ENCODE measurements at places on chromosomes 16 and 17.
A peak's percentile ranks its signal among the peaks of the same experiment; 100 is the strongest.

DNA sequence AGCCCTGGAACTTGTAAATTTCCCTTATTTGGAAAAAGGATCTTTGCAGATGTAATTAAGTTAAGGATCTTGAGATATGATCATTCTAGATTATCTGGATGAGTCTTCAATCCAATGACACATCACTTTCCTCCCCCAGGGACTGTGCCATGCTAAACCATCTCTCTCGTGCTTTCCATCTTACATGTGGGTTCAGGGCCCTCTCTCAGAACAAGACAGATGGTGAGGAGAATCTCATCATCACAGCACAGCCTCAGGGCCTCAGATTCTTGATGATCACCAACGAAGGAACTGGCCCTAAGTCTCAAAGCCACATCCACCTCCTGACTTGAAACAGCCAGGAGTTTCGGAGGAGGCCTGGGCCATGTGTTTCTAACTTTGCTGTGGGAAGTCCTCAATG lies 78.7 kb downstream of the LITAF start:
- no peaks in the 10 kb centered on the region for H3K4me1 ChIP-seq
- H3K27me3 ChIP-seq: no peaks in the 10 kb centered on the region
- no peak overlapping the region for H3K4me3 ChIP-seq
- no peak for DNase-seq
- H3K36me3 ChIP-seq: no peaks in the 10 kb centered on the region

- peaks cover 11% of the 10 kb centered on the region for H3K36me3 ChIP-seq
- DNase-seq: no peak
- H3K4me1 ChIP-seq: peaks cover 12% of the 10 kb centered on the region
- no peaks in the 10 kb centered on the region for H3K27me3 ChIP-seq
- no peak overlapping the region for H3K4me3 ChIP-seq
Measured at GRCh38 chr16:67043420-67043819, 14.5 kb downstream of the CBFB start.

GRCh38 chr17:70208080-70208794 lies 38.9 kb downstream of the KCNJ2 start:
- no peak overlapping the region for H3K4me3 ChIP-seq
- no peak for DNase-seq
- no peaks in the 10 kb centered on the region for H3K36me3 ChIP-seq
- no peaks in the 10 kb centered on the region for H3K27me3 ChIP-seq

DNA sequence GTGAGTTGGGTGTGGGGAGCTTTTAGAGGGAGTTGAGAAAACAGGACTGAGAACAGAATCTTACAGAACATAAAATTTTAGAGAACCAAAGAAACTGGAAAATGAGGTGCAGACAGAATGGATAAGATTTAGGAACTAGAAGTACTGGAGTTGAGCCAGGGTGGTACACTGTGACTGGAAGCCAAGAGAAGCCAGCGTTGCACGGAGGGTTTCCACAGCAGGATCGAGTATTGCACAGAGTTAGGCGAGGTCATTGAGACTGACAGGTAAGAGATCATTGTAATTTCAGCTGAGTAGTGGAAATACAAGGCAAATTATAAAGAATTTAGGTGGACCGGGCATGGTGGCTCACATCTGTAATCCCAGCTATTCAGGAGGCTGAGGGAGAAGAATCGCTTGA lies 6.6 kb downstream of the GSDMA start:
- no peaks in the 10 kb centered on the region for H3K4me1 ChIP-seq
- no peak for DNase-seq
- no peak overlapping the region for H3K4me3 ChIP-seq

DNA sequence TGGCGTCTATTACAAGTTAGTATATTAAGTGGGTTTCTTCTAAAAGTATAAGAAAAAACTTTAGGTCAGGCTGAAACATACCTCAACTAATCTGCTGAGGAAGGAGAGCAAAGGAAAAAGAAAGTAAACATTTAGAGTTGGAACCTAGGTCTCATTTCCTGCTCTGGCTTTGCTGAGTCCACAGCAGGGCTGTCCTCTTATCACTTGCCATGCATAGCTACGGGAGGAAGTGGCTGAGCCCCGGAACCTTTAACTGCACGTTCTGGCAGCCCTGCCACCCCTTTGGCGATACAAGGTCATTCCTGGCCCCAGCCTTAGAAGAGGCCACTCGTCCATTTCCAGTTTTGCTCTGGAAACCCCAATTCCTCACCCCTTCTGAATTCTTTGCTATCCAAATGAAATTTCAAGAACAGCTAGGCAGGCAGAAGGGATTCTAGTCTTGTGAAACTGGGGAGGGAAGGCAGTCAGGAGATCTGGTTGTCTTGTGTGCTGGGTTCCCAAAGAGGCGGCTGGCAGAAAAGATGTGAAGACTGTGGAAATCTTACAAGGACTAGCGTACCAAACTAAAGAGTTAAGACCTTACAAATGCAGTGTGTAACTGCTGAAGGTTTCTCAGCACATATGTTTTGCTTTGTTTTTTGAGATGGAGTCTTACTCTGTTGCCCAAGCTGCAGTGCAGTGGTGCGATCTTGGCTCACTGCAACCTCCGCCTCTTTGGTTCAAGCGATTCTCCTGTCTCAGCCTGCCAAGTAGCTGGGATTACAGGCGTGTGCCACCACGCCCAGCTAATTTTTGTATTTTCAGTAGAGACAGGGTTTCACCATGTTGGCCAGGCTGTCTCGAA lies 19.1 kb downstream of the WIPI1 start:
- H3K4me1 ChIP-seq: peaks cover 9% of the 10 kb centered on the region
- peak overlapping the region; percentile 39 for H3K27ac ChIP-seq
- peaks cover 39% of the 10 kb centered on the region for H3K36me3 ChIP-seq
- H3K27me3 ChIP-seq: no peaks in the 10 kb centered on the region
- H3K4me3 ChIP-seq: no peak overlapping the region

DNA sequence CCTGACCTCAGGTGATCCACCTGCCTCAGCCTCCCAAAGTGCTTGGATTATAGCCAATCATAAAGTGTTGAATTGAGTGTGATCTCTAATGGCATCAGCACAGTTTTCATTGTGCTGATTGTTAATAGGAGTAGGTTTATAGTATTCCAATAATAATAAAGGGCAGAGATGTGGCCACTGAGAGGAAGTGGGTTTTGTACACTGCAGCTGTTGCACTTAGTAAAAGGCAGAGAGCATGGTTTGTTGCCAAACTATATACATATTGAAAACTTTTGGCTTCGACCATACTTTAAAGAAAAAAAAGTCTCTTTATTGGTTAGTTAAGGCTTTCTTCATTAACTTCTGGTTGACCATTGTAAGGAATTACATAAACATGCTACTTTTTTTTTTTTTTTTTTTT lies 185.9 kb downstream of the CDK5R1 start:
- H3K27ac ChIP-seq: no peak overlapping the region
- no peaks in the 10 kb centered on the region for H3K27me3 ChIP-seq
- H3K4me3 ChIP-seq: no peak overlapping the region
- H3K4me1 ChIP-seq: no peaks in the 10 kb centered on the region

GRCh38 chr17:13642188-13642587 lies 40.5 kb upstream of the HS3ST3A1 start:
- no peak overlapping the region for H3K4me3 ChIP-seq
- H3K36me3 ChIP-seq: no peaks in the 10 kb centered on the region
- peaks cover 9% of the 10 kb centered on the region for H3K4me1 ChIP-seq
- no peak for DNase-seq
- no peaks in the 10 kb centered on the region for H3K27me3 ChIP-seq

DNA sequence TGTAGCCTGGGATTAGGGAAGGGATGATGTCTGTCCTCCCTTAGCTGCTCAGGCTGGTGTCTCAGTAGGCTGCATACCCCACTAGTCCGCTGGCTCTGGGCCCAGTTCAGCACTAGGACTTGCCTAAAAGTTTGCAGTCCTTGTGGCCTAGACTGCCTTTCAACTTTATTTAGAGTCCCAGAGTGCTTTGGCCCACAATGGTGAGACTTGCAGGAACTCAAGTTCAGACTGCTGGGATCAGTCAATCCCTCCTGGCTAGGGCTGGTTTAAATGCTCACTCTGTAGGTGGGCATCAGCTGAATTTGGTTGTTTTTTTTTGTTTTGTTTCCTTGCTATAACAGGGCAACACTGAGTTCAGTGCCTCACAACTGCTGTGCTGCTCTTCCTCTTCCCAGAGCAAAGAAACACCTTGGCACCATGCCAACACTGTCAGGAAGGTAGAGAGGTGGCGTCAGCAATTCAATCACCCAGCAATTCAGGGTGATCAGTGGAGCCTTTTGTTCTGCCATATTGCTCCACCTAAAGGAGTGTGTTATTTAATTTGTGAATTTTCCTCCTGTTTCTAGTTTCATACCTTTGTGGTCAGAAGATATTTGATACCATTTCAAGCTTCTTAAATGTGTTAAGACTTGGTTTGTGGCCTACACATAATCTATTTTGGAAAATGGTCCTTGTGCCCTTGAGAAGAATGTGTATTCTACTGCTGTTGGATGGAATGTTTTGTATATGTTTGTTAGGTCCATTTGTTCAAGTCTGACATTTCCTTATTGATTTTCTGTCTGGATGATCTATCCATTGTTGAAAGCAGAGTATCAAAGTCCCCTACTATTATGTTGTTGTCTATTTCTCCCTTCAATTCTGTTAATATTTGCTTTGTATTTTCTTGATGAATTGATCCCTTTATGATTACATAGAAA lies 284.0 kb upstream of the PMFBP1 start:
- no peaks in the 10 kb centered on the region for H3K4me1 ChIP-seq
- H3K36me3 ChIP-seq: no peaks in the 10 kb centered on the region
- no peak for DNase-seq
- H3K27me3 ChIP-seq: no peaks in the 10 kb centered on the region
- no peak overlapping the region for H3K27ac ChIP-seq
- no peak overlapping the region for H3K4me3 ChIP-seq

DNA sequence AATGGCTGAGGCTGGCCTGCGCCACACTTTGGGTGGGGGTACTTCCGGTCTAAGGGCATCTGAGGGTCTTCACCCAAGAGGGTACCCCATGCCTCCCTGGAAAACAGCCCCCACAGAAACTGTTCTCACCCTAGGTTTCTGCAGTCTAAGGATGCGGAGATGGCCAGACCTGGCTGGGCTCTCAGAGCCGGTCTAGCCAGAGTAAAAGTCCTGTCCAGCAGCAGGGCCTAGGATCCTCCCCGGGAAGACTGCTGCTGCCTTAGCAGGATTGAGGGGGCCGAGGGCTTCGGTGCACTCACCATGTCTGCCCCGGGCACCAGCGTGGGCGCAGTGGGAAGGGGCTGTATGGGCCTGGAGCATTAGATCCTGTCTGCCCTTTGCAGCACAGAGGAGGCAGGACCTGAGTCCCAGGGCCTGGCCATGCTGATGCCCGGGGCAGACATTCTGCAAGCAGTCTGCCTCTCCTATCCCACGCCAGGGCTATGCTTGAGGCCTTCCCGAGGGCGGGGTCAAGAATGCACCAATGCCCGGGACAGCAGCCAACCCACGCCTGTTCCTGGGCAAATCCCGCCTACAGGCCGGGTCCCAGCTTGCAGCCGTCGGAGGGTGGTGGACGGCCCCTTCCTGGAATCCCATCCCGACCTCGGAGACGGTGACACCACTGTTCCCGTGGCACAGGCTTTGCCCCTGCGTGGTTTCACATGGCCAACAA lies 54.7 kb downstream of the CBFA2T3 start:
- H3K4me1 ChIP-seq: peaks cover 10% of the 10 kb centered on the region
- peak; percentile 39 for DNase-seq
- no peaks in the 10 kb centered on the region for H3K36me3 ChIP-seq
- no peak overlapping the region for H3K27ac ChIP-seq

DNA sequence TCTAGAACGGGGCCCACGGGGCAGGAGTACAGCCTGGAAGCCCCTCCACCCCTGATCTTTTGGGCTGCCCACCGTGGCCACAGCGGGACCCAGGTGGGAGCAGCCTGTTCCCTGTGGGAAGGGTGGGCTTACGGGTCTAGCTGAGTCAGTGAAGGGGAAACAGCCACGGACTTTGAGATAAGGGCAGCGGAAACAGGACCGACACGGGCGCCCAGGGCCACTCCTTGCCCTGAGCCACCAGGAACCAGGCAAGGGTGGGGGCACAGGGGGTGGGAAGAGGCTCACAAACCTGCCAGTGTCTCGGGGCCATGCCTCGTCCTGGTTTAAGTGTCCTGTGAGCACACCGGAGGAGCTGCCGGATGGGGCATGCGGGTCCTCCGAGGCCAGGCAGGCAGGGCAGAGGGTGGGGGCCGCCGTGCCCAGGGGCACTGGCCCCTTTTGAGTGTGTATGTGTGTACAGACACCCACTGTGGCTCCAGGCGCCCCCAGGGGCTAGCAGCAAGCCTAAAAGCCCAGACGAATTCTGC lies 47.6 kb upstream of the PVALEF start:
- peaks cover 3% of the 10 kb centered on the region for H3K4me1 ChIP-seq
- H3K27ac ChIP-seq: no peak overlapping the region
- H3K36me3 ChIP-seq: no peaks in the 10 kb centered on the region
- H3K27me3 ChIP-seq: peaks cover 20% of the 10 kb centered on the region

- no peak overlapping the region for H3K27ac ChIP-seq
- peaks cover 4% of the 10 kb centered on the region for H3K4me1 ChIP-seq
- no peak overlapping the region for H3K4me3 ChIP-seq
- peaks cover 44% of the 10 kb centered on the region for H3K27me3 ChIP-seq
- no peaks in the 10 kb centered on the region for H3K36me3 ChIP-seq
Measured at GRCh38 chr17:45426561-45426960, 6.1 kb downstream of the ARHGAP27 start.

- H3K27ac ChIP-seq: no peak overlapping the region
- H3K4me1 ChIP-seq: peaks cover 12% of the 10 kb centered on the region
- H3K4me3 ChIP-seq: no peak overlapping the region
- peaks cover 3% of the 10 kb centered on the region for H3K36me3 ChIP-seq
- H3K27me3 ChIP-seq: no peaks in the 10 kb centered on the region
Measured at GRCh38 chr17:29255926-29256522, 9.4 kb downstream of the CRYBA1 start.

DNA sequence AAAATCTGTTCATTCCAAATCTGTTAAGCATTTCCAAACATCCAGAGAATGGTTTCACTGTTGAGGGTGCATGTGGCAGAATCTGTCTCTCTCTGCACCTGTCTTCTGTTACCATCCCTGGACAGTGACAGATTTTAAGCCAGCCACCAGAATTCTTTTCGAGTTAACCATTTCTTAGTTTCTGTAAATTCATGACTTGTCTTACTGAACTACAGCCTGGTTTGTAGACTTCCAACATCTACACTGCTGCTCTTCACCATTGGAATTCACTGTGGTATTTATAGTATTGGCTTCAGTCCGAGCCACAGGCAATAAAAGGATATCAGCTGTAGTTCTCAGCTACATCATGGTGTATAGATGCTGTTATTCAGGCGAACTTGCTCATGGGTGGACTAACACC lies 47.6 kb downstream of the GOSR1 start:
- H3K27ac ChIP-seq: no peak overlapping the region
- peaks cover 2% of the 10 kb centered on the region for H3K4me1 ChIP-seq
- peaks cover 13% of the 10 kb centered on the region for H3K36me3 ChIP-seq
- no peak overlapping the region for H3K4me3 ChIP-seq

DNA sequence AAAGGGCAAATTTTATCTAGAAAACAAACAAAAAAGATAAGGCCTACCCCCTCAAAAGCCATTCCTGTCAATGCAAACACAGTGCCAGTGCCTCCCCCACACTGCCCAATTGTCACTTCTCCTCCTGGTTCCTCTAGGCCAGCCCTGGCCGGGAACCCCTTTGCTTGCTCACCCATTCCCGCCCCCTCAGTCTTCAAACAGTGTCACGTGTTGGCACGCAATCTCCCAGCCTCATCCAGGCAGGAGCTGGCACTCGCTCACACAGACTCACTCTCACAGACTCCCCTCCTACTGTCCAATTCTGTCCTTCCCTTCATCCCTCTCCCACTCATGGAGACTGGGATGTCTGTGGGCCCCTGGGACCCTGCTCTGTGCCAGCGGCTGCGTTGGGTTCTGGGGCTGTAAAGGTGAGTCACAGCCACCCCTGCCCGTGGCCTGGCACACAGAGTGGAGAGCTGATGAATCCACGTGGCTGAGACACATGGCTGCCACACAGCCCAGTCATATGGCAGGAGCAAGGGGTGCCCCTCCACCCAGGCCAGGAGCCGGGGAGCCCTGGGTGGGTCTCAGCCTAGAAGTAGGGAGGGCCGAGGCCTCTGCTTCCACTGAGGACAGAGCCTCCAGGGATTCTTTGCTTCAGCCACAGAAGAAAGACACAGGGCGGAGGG lies 54.8 kb downstream of the VAC14 start:
- peaks cover 51% of the 10 kb centered on the region for H3K4me1 ChIP-seq
- H3K36me3 ChIP-seq: peaks cover 8% of the 10 kb centered on the region
- no peaks in the 10 kb centered on the region for H3K27me3 ChIP-seq
- DNase-seq: peak; percentile 94
